ENCODE measurements at places on chromosomes 4 and X.

GRCh38 chr4:124191329-124191728, 521.2 kb downstream of the ANKRD50 start:
- DNase-seq, result no peak

DNA sequence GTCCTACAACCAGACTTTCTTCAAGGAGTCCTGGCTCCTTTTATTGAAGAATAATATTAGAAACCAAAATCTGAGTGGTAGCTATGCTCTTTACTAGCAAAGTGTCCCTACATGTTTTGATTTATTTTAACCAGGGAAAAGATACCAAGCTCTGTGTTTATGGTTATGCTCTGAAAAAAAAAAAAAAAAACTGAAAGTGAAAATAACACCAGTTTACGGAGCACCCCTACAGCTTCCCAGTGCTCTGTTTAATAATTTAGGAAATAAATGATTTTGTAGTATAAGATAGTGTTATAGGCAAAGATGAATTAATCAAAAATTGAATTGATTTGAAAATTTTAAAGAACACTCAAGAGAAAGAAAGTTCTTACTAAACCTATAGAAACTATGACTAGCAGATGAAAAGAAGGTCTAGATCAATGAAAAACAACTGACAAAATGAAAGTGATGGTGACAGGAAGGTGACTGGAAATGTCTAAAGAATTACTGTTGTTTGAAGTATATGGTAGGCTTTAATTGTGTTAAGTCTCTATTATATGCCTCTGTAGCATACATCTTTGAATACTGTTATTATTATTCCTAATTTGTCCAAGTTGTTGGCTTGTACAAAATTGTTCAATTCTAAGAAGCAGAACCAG, 1698.4 kb upstream of the PCDH10 start:
- no peak for DNase-seq

- no peak for DNase-seq
Observed at GRCh38 chr4:66556651-66557278, 886.5 kb upstream of the EPHA5 start.

GRCh38 chr4:146134761-146135445, 40.6 kb upstream of the LSM6 start:
- no peak for DNase-seq

- DNase-seq, result no peak
Observed at GRCh38 chrX:22922961-22923360, 76.8 kb upstream of the DDX53 start.

DNA sequence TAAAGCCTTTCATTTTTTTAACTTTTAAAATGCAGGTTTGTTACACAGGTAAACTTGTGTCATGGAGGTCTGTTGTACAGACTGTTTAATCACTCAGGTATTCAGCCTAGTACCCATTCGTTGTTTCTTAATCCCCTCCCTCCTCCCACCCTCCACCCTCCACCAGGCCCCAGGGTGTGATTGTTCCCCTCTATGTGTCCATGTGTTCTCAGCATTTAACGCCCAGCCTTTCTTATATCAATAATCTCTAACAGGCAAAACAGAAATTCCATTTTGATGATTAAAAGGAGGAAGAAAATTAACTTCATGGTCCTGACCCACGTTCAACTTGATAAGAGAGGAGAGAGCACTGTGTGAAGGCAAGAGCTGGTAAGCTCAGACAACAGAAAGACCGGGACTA, 75.1 kb downstream of the TSPAN5 start:
- no peak for DNase-seq

GRCh38 chr4:41656572-41657520, 91.7 kb downstream of the PHOX2B start:
- DNase-seq, result no peak

- DNase-seq, result no peak
Observed at GRCh38 chrX:118420462-118420861, 74.6 kb downstream of the WDR44 start.

GRCh38 chr4:170949084-170949483, 859.3 kb upstream of the AADAT start:
- DNase-seq, result no peak

DNA sequence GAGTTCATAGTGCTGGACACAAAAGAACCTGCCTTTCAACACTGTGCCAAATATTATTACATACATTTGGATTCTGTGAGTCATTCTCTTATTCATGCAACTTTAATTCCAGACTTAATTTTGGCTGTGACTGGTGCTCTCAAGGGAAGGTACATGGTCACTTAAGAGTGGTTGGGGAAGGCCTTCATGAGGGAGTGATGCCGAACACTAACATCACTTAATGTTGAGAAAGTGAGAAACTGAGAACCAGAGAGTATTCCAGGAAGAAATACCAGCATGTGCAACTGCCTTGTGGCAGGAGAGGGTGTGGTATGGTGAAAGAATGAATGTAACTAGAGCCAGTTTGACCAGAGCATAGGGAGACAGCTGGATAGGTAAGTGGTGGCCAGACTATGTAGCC, 41.5 kb upstream of the FHDC1 start:
- no peak for DNase-seq

GRCh38 chrX:17247144-17247543, 127.9 kb upstream of the NHS start:
- no peak for DNase-seq

DNA sequence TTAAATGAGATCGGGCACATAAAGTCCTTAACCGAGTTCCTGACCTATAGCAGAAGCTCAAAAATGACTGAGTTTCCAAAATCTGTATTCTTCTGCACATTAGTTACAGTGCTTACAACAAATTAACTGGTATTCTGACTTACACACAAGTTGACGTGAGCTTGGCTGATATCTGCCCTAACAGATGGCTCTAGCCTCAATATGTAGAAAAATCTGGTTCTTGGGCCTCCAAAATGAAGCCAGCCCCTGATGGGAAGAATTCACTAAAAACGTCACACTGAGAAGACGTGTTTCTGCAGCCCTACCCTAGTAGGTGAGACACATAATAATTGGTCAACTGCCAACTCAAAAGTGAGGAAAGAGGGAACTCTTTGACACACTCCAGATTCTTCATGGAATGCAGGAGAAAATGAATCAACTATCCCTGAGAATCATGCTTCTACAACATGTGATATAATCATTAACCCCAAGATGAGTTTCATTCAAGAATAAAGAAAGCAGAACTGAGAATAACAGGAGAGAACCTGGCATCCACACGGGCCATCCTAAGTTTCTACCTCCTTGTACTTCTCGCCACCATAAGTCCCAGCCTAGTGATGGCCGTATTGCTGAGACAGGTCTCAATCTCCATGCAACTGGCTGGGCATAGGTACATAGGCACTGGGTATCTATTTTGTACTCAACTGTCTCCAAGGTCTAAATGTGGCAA, 8.2 kb downstream of the STX18 start:
- DNase-seq, result no peak

GRCh38 chrX:115112411-115112810, 76.8 kb upstream of the RBMXL3 start:
- no peak for DNase-seq

- DNase-seq, result no peak
Observed at GRCh38 chr4:15400981-15401671, 26.7 kb upstream of the C1QTNF7 start.

DNA sequence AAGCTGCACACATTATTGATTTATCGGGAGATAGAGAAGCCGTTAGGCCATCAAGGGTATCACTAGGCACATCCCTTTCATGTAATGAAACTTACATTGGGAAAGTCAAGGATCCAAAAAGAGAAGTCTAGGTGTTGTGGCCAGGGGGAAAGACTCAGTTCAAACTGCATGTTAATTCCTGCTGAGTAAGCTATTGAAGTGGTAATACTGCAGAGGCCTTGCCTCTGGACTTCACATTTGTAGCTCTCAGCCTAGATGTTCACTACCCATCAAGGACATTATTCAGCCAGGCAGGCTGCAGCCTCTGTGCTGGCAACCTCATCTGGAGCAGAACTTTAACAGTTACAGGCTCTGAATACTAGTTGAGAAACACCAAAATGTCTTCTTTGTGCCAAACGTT, 2094.5 kb upstream of the AGA start:
- peak; percentile 43 for DNase-seq

- DNase-seq, result peak; percentile 74
Observed at GRCh38 chr4:41880840-41881831, 54.1 kb upstream of the TMEM33 start.

DNA sequence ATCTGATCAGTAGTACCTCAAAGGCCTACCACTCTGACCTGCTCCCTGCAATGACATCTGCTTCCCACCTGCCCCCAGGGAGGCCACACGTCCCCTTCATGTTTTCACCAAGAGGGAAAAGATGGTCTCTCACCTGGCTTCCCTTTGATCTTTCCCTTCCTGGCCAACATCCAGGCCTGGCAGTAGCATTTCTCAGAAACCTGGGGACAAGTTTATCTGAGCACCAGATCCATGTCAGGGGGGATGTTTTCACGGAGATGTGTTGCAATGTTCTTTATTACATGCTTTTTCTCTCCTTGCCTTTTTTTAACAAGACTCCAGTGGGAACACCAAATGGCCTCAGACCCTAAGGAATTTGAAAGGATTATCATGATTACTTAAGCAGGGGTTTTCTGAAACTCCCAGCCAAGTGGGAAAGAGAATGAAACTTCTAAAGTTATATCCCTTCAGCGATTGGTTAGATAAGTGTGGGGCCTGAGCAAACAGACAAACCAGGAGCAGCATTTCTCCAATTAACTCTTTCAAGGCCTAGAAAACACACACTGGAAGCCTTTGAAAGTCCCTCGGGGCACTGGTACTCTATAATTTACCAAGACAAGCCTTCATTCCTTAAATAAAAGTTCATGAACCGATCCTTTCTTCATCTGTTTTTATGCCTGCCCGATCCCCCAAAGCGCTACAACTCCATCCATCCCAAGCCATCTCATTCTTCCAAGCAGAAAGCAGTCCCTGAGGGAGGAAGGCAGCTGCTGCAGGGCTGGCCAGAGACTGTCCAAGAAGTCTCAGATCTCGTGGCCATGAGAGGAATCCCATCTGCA, 94.1 kb downstream of the BCOR start:
- peak; percentile 63 for DNase-seq

DNA sequence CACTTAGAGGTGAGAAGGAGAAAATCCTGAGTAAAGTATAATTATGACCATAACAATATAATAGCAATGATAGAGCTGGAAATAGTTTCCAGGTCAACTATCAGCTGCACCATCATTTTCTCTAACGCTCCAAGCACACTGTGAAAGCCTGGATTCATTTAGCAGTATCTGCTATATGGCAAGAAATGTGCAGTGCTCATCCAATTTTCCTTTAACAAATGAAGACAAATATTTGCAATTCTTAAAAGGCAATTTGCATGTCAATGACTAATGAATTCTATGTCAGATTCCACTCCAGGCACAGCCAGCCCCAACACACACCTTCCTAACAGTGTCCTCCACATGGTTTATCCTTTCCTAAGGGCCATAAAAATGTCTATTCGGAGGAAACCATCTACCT, 12.7 kb downstream of the PRSS12 start:
- DNase-seq, result no peak

GRCh38 chrX:15619053-15619755, 18.4 kb upstream of the ACE2 start:
- no peak for DNase-seq

DNA sequence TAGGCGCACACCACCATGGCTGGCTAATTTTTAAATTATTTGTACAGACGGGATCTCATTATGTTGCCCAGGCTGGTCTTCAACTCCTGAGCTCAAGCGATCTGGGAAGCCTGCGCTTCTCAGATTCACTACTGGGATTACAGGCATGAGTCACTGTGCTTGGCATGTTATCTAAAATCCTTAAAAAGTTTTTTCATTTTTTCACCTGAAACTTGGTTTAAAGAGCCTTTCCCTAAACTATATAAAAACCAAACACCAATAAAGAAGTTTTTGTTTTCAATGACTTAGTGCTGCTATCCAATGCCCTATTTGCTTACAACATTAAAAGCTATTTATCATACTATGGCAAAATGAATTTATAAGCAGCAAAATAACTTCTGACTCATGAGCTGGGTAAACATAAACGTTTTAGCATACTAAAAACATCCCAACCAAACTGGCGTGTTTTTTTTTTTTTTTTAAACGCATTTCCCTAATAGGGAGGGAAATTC, 127.8 kb downstream of the UBE2K start:
- no peak for DNase-seq

GRCh38 chr4:147723326-147723725, 8.6 kb upstream of the ARHGAP10 start:
- no peak for DNase-seq

DNA sequence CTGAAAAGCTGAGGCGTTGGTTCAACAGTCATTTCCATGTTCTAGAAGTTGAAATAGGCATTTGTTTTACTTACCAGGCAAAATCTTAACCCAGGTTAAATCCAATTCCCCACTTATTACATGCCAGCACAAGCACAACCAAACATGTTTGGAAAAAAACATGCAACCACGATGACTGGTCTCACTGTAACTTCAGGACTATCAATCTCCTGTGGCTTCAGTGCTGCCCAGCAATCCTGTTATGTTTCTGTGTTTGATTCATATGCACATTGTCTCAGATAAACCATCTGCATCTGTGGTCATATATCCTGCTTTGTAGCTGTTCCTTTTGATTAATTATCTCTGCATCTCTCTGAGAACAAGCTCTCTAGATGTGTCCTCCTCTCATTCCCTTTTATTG, 28.3 kb downstream of the PRDM8 start:
- no peak for DNase-seq

- no peak for DNase-seq
Observed at GRCh38 chrX:134552351-134552750, 92.4 kb downstream of the HPRT1 start.

- peak; percentile 7 for DNase-seq
Observed at GRCh38 chr4:184392748-184393559, 81.4 kb downstream of the IRF2 start.

- DNase-seq, result no peak
Observed at GRCh38 chr4:37994569-37994968, 34.4 kb downstream of the PTTG2 start.

GRCh38 chrX:78074088-78074487, 30.0 kb upstream of the PGK1 start:
- no peak for DNase-seq

DNA sequence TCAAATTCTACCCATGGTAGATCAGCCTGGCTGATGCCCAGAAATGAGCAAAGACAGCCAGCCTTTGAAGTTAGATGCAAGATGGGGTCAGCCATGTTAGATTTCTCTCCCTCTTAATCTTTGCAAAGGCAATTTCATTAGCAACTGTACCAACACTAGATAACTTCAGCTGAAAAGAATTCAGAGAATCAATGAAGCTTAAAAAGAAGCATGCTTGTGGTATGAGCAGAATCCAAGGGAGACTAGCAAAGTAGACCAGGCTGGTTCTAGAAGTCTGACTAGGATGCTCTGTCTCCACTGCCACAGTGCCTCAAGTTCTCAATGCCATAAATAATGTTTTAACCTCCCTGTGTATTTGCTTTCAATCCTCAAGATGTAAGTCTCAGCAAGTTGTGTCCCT, 247.3 kb downstream of the SLC7A11 start:
- no peak for DNase-seq

GRCh38 chr4:56652196-56652595, 28.9 kb downstream of the HOPX start:
- no peak for DNase-seq

DNA sequence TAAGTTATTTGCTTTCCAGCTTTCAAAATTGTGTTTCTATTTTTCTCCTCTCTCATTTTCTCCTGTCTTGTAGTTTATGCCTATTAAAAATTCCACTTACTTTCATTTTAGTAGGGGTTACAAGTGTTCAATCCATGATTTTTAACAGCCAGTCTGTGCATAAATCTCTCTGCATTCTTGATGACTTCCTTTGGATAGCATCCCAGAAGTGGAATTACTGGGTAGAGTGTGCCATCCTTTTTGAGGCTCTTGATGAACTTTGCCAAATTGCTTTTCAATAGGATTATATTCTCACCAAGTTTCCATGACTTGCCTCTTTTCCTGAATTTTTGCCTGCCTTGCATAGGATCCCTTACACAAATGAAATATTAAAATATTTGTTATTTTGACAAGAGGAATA, 58.5 kb downstream of the DIPK2B start:
- DNase-seq, result no peak

All from endodermal cell (in vitro differentiated cells).